ENCODE measurements at places on chromosomes 11 and 22.

GRCh38 chr11:44623341-44623730 is 57.9 kb downstream of the CD82 start:
- DNase-seq = no peak

- DNase-seq = no peak
These were observed 20.8 kb downstream of the PIK3IP1 start for GRCh38 chr22:31271485-31271884.

DNA sequence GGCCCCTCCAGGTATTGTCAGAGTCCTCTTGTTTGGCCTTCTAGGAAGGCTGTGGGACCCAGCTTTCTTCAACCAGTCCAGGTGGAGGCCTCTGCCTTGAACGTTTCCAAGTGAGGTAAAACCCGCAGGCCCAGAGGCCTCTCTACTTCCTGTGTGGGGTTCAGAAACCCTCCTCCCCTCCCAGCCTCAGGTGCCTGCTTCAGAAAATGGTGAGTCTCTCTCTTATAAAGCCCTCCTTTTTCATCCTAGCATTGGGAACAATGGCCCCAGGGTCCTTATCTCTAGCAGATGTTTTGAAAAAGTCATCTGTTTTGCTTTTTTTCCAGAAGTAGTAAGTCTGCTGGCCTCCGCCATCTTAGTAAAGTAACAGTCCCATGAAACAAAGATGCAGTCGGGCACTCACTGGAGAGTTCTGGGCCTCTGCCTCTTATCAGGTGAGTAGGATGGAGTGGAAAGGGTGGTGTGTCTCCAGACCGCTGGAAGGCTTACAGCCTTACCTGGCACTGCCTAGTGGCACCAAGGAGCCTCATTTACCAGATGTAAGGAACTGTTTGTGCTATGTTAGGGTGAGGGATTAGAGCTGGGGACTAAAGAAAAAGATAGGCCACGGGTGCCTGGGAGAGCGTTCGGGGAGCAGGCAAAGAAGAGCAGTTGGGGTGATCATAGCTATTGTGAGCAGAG is at the start of gene CD3E:
Gene CD3E (plus strand): TSS at position 163 of the 681 bp plus-strand sequence. CDS start 223 bp downstream, at position 386.
- peak; percentile 37 for DNase-seq

DNA sequence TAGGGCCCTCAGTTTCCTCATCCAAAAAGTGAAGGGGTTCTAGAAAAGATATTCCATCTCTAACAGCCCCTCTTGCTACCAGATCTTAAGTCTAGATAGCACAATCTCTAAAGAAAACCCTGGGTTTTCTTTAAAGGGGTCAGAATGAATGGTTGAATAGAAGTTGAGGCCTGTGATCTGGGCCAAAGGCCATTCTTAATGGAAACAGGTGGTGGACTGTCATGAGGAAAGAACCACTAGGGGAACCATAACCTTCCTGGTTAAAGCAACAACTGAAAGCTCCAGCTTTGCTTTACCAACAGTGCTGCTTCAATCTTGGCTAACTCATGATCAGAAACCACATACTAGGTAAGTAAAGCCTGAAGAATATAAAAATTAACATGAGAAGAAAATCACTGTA is 1.8 kb downstream of the CELF1 start:
- no peak for DNase-seq

GRCh38 chr22:48076008-48076407 is 1313.6 kb downstream of the TBC1D22A start:
- DNase-seq = no peak

GRCh38 chr11:123924027-123924426 is 15.4 kb upstream of the OR4D5 start:
- DNase-seq = no peak

Measured in activated T-helper 1 cell treated with anti-CD3 and anti-CD28 coated beads, Interleukin-2, amount 50 U/mL, for 16 hours (primary cell).